ENCODE measurements at places on chromosomes 4 and X.
A peak's percentile ranks its signal among the peaks of the same experiment; 100 is the strongest.

GRCh38 chr4:47010347-47010911 is 17.0 kb upstream of the GABRA4 start:
- DNase-seq: no peak

DNA sequence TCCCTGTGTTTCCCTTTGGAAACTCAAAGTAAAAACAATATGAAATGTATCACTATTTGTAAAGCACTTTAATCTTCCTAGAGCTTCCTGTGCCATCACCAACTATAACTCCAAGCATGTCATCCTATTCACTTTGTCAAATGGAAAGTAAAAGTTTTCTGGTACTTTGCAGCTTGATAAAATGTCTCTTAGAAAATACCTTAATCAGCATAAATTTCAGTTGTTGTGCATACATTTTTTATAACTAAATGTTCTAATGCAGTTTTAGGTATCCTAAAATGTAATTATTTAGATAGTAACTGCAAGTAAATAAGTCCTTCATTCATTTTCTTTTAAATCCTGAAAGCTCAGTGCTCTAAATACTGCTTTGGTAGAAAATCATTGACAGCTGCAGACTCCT is 558.7 kb downstream of the GRID2 start:
- DNase-seq: no peak

- no peak for DNase-seq
Measured at GRCh38 chr4:123672987-123673386, 276.4 kb downstream of the SPRY1 start.

GRCh38 chrX:57156397-57157049 is 19.3 kb upstream of the SPIN2A start:
- DNase-seq: no peak

DNA sequence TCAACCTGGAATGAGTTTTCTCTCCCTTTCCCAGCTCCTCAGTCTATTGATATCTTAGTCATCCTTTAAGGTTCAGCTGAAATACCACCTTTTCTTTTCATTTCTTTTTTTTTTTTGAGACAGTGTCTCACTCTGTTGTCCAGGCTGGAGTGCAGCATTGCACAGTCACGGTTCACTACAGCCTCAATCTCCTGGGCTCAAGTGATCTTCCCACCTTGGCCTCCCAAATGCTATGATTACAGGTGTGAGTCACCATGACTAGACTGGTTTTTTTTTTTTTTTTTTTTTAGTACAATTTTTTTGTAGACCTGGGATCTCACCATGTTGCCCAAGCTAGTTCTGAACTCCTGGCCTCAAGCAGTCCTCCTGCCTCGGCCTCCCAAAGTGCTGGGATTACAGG is 28.9 kb downstream of the AFF1 start:
- DNase-seq: no peak

DNA sequence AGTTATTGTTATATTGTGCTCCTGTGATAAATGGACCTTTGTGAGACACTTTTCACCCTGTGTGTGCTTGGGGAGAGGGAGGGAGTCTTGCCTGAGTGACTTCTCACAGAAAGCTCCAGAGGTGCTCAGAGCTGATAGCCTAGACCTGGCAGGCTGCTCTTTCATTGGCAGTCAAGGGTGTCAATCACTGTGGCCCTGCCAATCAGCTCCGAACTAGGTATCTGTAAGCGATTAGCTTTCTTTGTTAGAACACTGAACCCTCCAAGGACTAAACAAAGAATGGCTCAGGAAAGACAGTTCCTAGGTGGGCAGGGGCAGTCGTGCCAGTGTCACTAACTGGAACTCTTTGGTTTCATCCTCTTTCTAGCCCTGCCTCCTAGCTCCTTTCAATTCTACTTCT is 2.7 kb upstream of the NALF2 start:
- no peak for DNase-seq

DNA sequence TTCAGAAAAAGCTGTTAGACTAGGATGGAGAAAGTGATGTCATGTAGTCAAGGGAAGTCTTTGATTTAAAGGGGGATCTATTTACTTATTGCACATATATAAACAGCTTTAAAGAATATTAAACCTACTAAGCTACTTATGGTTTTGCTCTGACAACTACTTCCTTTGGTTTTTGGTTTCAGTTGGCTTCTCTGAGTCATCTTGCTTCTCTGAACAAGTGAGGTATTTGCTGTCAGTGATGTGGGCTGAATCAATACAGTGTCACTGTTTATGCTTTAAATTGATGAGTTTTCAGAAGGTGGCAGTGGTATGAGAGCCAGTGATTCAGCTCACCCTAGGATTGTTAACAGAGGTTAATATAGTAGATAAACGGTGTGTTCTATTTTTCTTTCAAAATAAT is 75.1 kb downstream of the CEP44 start:
- DNase-seq: no peak

GRCh38 chr4:123449780-123450179 is 53.2 kb downstream of the SPRY1 start:
- no peak for DNase-seq

DNA sequence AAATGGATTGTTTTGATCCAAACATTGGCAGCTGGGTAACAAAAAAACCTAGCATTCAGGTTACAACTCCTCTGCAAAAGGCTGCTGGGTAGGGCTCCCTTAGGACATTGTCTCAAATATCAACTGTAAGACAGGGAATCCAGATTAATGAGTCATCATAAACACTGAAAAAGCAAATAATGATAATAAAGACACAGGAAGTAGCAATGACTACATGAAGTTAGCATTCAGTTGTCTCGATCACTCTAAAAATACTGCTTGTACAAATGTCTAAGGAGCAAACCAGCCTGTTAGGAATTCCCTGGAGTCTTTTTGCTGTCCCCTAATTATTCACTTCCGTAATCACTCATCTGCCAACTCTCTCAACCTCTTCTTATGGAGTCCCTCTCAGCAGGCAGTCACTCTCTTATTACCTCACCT is 259.2 kb downstream of the GPC3 start:
- no peak for DNase-seq

- no peak for DNase-seq
Measured at GRCh38 chrX:153446950-153447580, 1.2 kb upstream of the TREX2 start.

- DNase-seq: no peak
Measured at GRCh38 chr4:180028682-180029081, 2214.5 kb upstream of the TENM3 start.

DNA sequence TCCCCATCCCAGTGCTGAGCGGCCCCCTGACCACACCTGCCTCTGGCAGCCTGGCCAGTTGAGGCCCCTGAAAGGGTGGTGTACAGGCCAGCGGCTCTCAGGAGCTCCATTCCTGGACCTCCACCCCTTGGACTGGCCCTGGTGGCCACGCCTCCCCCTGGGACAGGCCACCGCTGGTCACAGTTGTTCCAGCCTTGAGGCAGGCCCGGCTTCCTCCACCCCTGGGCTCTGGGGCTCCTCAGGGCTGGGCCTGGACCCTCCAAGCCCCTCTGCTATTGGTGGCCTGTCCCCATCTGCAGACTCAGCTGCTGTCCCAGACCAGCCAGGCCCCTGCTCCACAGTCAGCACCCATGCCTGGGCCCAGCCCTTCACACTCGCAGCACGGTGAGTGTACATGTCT is 93.2 kb upstream of the NKX1-1 start:
- no peak for DNase-seq

- DNase-seq: no peak
Measured at GRCh38 chr4:78002260-78002659, 54.9 kb upstream of the FRAS1 start.

DNA sequence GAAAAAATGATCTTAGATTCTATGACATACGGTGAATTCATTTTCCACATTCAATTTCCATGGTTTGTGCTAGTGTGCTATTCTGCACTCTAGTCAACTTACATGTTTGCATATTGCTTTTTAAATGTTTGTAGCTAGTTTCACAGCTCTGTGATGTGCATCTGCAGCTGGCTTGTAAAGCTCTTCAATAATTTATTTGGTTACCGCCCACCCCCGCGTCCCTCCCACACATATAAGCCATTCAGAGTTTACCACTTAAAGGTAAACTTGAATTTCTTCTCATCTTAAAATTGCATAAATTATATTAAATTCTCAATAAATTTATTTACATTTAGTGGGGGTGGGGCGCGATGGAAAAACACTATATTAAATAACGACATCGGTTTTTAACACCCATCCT is 291 bp upstream of the NBDY start:
- DNase-seq: peak; percentile 1

DNA sequence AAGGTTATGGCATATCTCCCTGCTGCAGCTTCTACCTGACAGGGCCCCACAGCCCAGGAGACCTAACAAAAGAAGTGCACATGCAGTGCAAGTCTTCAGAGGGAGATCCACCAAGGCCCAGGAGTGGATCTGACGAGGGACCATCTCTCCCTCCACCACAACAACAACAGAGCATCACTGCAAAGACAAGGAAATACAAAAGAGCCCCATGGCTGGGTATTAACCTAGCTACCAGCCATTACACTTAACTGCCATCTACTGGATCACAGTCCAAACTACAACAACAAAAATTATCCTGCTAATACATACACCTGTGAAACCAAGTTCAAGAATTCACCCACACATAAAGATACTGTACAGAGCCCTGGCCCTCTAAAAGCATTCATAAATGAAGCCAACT is 280.2 kb upstream of the SLC7A11 start:
- no peak for DNase-seq

- DNase-seq: no peak
Measured at GRCh38 chrX:136766785-136767103, 14.0 kb downstream of the ARHGEF6 start.

DNA sequence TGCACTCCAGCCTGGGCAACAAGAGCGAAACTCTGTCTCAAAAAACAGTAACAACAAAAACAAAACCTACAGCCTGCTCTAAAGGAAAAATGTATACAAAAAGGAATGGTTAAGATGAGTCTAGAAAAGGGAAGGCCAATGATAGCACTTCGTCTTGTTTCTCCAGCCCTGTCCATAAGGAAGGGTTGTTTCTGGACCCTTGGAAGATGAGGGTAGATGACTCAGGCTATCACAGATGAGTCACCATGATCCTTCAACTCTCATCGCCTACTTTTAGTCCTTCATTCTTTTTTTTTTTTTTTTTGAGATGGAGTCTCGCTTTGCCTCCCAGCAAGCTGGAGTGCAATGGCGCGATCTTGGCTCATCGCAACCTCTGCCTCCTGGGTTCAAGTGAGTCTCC is 8.8 kb downstream of the PLA2G12A start:
- DNase-seq: no peak

- no peak for DNase-seq
Measured at GRCh38 chrX:80022363-80023031, 7.9 kb downstream of the TBX22 start.

DNA sequence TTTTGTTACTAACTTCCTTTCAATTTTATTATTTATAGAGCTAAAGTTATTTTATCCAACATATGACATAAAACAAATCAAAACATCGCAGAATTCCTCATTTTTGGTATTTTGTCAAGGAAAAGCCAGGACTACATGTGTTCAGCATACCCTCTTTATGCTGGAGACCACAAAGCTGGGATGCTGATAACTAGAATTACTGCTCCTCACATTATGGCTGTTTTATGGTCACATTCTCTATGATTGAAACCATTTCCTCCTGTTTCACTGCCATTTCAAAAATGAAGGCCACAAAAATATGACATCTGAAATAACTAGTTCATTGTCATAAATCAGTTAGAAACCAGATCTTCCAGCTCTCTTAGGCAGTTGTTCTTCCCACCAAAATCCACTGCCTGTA is 41.7 kb downstream of the KLHL34 start:
- no peak for DNase-seq

GRCh38 chr4:139526928-139527327 is 29.1 kb downstream of the SETD7 start:
- DNase-seq: no peak

- no peak for DNase-seq
Measured at GRCh38 chrX:143536176-143536575, 18.9 kb upstream of the SPANXN3 start.

DNA sequence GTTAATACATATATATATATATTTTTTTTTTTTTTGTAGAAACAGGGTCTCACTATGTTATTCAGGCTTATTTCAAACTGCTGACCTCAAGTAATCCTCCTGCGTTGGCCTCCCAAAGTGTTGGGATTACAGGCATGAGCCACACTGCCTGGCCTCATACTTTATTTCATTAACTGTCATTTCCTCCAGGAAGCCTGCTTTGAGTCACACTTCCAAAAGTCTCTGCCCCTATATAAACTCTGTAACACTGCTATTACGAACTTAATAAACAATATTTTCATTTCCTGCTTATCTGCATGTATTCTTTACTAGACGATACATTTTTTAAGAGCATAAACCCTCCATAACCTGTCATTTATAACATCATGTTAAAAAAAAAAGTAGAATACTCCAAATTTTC is 167.2 kb downstream of the WDFY3 start:
- DNase-seq: no peak

DNA sequence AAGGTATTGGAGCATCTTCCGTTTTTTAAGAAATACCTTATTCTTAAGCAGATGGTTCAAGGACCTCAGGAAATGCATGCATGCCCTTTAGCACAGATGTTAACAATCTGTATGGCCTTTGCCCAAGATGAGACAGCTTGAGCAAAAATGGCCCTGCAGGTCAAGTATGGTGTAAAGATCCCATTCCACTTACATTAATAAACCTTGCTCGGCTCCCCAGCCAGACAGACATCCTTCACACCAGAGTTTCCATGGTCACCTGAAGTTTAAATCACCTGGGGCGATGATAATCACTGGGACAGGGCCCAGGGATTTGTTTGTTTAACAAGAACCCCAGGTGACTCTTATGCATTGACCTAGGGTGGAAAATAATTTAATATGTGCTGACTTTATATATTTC is 287.0 kb upstream of the NOCT start:
- DNase-seq: no peak

DNA sequence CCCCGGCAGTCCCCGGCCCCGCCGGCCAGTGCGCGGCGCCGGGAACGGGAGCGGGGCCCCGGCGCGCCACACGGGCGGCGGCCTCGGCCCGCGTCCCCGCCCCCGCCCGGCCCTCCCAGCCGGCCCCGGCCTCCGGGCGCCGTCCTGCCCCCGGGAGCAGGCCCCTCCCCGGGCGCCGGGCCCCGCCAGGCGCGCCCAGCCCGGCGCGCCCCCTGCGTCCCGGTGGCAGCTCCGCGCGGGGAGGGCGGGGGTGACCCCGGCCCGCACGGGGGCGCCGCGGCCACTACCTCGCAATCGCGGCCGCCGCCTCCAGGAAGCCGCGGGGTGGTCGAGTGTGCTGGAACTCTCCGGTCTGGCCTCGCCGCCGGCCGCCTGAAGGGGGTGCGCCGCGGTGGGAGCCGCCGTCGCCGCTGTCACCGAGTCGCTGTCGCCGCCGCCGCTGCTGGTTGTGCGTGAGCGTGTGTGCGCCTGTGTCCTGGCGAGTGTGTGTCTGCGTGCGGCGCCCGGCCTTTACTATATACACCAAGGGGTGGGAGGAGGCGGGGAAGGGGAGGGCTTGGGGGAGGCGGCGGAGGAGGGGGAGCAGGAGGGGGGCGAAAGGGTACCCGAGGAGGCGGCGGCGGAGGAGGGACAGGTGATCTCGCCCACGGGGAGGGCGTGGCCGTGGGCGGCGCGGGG is at the start of gene RAI2:
TSS of gene RAI2 (minus strand) at position 488 of the 678 bp plus-strand sequence. CDS start 59,288 bp downstream, outside the sequence.
- peak; percentile 19 for DNase-seq

- DNase-seq: no peak
Measured at GRCh38 chrX:53481093-53481492, 46.9 kb upstream of the HSD17B10 start.

- DNase-seq: no peak
Measured at GRCh38 chr4:14379183-14379582, 623.1 kb upstream of the CPEB2 start.
